ENCODE measurements at places on chromosomes 2 and 18.

- no peak for DNase-seq
These were observed 14.3 kb upstream of the MC5R start for GRCh38 chr18:13809531-13810255.

- no peak for DNase-seq
These were observed 935.7 kb downstream of the LRP1B start for GRCh38 chr2:141195087-141195486.

DNA sequence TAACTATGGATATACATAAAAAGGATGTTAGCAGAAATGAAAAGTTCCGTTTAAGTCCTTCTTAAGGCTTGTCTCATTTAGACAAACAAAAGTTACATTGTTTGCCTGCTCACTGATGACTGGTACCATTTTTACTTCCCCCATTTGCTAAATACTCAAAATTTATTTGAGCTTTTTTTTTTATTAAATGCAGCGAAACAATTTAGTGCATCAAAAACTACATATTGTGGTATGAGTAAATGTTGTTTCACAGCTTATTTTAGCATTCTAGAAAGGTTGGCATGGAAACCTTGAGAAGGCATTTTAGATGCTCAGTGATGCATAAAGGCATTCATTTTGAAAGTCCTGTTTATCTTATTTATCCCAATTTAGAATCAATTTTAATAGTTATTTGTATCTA, 100.0 kb downstream of the MAP2 start:
- no peak for DNase-seq

- no peak for DNase-seq
These were observed 62.1 kb upstream of the TCF7L1 start for GRCh38 chr2:85071096-85071495.

DNA sequence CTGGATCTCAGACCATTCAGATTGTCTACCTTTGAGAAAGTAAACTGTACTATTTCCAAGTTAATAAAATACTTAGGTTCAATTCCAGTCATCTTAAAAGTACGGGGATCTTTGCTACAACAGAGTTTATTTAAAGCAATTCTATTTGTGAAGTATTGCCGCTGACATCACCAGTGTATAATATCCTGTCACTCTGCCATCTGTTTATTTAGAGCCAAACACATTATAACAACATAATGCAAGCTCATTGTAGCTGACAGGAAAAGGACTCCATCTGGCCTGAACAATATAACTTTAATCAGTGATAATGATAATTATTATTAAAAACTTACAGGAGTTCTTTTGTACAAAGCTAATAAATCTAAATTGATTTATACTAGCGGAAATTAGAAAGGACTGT, 786.8 kb downstream of the ERBB4 start:
- DNase-seq: no peak

GRCh38 chr2:238996331-238997136, 148.6 kb downstream of the TWIST2 start:
- no peak for DNase-seq

- no peak for DNase-seq
These were observed 18.9 kb downstream of the TET3 start for GRCh38 chr2:74003494-74004211.

GRCh38 chr2:58432491-58433170, 191.5 kb upstream of the FANCL start:
- DNase-seq: no peak

All from T-helper 9 cell (primary cell).